Nucleus accumbens (tissue), 56 donors: ENCODE measurements at places on chromosomes 1 and 21.

GRCh38 chr1:32040711-32041110 is 27.0 kb downstream of the KHDRBS1 start:
- no peak for DNase-seq

GRCh38 chr1:71745326-71745725 is 537.0 kb downstream of the NEGR1 start:
- DNase-seq, result no peak

GRCh38 chr1:19419691-19420090 is 65.6 kb downstream of the CAPZB start:
- DNase-seq, result no peak

GRCh38 chr1:168227620-168228019 is 1.8 kb downstream of the SFT2D2 start:
- DNase-seq, result no peak

DNA sequence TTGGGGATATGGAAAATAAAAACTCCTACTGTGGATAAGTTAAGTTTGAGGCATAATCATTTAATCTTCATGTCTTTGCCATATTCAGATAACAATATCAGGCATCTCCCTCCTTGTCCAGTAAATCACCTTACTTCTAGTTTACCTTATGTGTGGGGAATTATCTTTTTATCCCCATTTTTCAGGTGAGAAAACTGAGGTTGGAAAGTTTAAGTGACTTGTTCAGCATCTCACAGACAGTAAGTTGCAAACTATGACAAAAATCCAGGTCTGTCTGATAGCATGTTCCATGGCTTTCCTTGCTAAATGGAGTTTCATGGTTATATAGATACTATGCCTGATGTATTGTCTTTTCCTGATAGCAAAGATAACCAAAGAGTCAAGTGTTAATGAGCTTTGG is 79.7 kb downstream of the TMEM200B start:
- DNase-seq, result no peak

- DNase-seq, result no peak
Measured at GRCh38 chr1:235022341-235022980, 106.2 kb downstream of the TOMM20 start.

DNA sequence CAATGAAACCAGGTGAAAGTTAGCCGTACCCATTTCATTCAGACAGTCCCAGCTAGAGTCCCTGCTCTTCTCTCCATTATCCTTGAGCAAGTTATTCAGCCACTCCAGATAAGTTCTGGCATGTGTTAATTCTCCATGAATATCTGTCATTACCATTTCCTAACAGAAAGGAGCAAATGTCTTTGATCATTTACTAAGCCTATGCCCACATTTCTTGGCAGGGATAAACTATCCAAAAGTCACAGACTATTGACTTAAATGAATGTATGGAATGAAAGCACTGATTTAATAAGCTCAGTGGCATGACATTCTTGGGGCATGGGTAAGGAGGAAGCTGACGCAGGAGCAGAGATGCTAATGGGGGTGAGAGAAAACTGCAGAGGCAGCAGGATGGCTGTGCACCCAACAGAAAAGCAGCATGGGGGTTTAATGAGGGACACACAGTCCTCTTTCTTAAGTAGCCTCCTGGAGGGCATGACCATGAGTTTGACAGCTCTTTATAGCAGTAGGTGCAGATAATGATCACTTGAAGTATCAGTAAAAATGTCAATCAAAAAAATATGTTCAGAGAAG is 17.6 kb upstream of the DHCR24 start:
- no peak for DNase-seq

GRCh38 chr1:218971156-218971555 is 202.5 kb upstream of the LYPLAL1 start:
- no peak for DNase-seq
